ENCODE measurements at places on chromosomes 4 and X.

- DNase-seq: no peak
These were observed 1005.8 kb downstream of the PCDH18 start for GRCh38 chr4:136526517-136526916.

- DNase-seq: no peak
These were observed 16.7 kb downstream of the GAB3 start for GRCh38 chrX:154734061-154734781.

DNA sequence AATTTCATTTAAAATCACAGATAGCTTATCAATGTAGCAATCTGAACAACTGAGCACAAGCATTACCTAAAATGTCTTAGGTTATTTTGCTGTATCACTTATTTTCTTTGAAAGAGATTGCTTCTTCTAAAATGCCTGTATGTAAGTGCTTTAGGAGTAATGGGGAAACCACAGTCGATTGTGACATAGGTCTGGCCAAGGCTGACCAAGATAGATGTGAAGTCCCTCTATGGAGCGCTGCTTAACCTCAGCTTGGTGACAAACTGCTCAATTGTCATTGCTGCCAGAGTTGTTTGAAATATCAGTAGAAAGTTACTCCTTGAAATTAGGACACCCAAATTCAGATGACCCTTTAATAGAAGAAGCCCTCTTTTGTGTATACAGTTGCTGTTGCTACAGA, 401.9 kb upstream of the NDST4 start:
- no peak for DNase-seq

DNA sequence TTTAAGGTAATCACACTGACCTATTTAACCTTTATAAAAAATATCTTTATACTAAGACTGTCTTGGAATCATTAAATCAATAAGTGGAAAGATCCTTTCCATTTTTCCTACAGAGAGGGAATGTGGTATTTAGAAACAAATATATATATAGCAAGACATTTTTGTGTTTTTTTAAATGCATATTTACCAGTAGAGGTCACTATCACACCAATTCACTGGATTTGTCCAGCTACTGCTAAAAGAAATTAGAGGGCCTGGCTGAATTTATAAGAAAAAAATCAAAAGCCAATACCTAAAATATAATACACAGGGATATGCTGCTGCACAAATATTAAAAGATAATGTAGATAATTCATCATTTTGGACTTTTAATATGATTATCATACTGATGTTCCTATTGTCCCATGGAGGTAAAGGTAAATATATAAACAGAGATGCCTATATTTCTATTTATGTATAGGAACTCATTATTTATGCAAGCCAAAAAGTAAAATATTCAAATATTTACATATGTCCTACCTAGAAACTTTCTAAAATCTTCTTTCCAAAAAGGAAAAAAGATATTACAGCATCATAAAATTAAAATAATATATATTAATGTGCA, 69.5 kb downstream of the PDE5A start:
- DNase-seq: no peak

DNA sequence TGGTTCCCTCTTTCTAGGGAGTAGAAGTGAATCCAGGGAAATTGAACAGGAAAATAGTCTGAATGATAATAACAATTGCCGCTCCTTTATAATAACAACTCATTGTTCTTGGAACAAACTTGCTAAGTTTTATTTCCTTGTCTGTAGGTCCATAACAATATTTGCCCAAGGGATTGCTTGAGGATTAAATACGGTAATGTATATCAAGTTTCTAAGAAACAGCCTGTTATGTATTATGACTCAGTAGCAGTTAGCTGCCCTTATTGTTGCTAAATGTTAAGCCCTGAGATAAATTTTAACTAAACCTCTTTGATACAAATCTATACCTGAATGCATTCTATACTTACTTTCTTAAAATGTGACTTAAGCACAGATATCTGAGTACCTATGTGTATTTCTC, 215.9 kb upstream of the AADAT start:
- DNase-seq: no peak

DNA sequence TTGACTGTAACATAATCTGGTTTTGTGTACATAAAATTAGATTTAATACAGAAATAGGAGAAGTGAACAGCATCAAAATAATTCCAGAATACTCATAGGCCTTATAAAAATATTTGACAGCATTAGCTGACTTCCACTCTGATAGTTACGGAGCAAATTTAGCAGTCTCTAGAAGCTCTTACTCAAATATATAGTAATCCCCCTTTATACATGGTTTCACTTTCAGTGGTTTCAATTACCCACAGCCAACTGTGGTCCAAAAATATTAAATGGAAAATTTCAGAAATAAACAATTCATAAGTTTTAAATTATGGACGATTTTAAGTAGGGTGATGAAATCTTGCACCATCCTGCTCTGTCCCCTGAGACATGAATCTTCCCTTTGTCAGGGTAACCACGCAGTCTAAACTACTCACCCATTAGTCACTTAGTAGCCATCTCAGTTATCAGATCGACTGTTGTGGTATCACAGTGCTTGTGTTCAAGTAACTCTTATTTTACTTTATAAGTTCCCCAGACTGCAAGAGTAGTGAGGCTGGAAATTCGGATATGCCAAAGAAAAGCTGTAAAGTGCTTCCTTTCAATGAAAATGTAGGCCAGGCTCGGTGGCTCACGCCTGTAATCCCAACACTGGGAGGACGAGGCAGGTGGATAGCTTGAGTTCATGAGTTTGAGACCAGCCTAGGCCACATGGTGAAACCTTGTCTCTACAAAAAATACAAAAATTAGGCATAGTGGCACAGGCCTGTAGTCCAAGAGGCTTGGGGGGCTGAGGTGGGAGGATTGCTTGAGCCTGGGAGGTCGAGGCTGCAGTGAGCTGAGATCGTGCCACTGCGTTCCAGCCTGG, 17.2 kb upstream of the RTL9 start:
- DNase-seq: no peak

- no peak for DNase-seq
These were observed 15.3 kb upstream of the HMGB3 start for GRCh38 chrX:150967786-150968185.

- no peak for DNase-seq
These were observed 127.8 kb upstream of the ANXA3 start for GRCh38 chr4:78423790-78424189.

GRCh38 chrX:883588-883987, 253.0 kb downstream of the SHOX start:
- DNase-seq: no peak

DNA sequence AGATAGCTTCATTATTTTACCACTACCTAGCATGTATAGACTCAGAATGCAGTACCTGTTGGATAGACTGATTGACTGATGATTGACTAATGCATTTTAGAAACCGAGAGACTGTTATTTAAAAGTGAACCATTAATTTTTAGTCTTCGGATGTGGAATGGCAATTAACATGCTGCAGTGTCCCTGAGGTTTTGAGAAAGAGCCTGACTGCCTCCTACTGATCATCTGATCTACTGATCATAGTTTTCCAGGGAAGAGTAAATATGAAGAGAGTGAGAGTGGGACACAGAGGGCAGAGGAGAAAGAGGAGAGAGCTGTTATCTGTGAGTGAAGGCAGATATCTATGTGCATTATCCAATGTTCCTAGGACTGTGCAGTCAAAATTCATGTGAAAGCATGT, 764.7 kb downstream of the TRIML1 start:
- DNase-seq: no peak

DNA sequence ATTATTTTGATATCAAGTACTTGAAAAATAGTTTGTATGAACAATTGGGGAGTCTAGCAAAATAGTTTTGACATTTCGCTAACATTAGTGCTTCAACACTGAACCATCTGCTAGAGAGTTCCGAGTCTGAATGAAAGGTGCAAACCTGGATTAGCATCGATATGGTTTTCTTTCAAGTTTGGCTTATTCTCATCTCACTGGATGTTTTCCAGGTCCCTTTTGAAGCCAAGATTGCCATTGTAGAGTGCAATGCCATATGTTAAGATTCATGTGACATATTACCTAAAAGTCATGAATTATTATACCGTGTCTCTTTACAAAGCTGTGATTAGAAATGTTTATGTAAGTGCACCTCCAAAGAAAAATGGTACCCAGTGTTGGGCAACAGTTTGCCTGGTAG, 36.8 kb upstream of the NAA11 start:
- DNase-seq: no peak

DNA sequence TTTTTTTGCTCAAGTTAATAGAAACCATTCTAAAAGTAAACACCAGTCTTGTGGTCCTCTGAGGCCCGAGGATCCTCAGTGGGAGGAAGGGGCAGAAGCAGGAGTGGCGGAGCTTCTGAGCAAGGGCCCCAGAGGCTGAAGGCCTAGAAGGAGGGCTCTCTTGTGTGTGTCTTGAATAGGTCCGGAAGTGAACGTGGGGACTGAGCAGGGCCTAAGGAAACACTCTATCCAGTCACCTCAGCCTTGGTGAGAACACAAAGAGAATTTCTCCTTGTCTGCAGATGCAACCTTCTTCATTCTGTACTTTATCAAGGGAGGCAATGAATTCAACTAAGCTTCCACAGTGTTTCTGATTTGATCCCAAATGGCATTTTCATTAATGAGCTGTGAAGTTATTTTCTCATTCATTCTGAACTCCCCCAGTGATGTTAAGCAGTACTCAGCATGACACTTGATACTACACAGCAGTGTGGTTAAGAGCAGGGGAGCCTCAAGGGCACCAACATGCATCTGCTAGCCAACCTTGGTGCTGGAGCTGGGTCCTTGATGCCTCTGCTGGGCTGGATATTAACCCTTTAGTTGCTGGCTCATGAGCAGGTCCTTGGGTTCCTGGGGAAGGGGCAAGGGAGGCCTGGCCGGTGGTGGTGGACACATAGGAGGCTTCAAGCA, 64.7 kb downstream of the RBM47 start:
- no peak for DNase-seq

GRCh38 chrX:54807524-54808108, at the start of gene MAGED2:
Gene MAGED2, plus strand, starts transcription at chrX:54807745. Its CDS starts 1,587 bp downstream, at chrX:54809332.
- DNase-seq: peak; percentile 1

Measured in caudate nucleus (tissue), 63 donors.